ENCODE measurements at places on chromosomes 16 and 17.

- DNase-seq = no peak
These were observed 40.2 kb downstream of the ARL4D start for GRCh38 chr17:43439041-43439440.

- DNase-seq = no peak
These were observed 3.5 kb upstream of the CXCL16 start for GRCh38 chr17:4743216-4743615.

GRCh38 chr16:4639899-4640509 is 15.4 kb downstream of the MGRN1 start:
- no peak for DNase-seq

DNA sequence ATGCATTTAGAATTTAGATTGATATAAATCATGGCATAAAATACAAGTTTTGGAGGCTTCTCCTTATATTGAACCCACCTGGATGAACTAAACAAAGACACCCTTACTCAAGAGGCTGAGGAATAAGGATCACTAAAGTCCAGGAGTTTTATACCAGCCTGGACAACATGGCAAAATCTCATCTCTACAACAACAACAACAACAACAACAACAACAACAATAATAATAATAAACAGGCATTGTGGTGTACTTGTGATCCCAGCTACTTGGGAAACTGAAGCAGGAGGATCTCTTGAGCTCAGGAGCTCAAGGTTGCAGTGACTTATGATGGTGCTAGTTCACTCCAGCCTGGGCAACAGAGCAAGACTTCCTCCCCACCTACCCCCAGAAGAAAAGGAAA is 558.0 kb downstream of the TOX3 start:
- no peak for DNase-seq

DNA sequence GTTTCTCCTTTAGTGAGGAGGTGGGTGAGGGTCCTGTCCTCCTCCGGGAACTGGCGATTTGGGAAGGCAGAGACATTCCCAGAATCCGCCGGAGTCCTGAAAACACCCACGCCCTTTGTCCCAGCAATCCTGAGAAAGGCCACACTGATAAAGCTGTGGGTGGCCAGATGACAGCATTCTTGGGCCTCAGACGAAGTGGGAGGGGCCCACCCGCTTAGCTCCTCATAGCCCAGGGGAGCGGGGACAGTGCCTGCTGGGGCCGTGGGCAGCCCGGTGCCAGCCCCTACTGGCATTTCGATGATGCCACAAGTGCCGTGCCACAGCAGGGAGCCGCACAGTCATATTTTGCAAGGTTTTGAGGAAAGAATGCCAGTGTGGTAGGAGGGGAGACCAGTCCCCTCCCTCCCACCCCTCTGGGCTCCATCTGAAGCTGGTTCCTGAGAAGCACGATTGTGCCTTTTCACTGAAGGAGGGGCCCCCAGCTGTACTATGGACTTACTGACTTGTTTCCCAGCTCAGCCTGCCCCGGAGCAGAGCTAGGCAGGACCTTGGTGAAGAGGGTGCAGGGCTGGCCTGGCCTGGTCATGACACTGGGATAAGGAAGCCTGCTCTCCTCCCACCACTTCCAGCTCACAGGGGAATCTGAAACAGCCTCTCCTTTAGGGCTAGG is 20.9 kb upstream of the MPRIP start:
- no peak for DNase-seq

DNA sequence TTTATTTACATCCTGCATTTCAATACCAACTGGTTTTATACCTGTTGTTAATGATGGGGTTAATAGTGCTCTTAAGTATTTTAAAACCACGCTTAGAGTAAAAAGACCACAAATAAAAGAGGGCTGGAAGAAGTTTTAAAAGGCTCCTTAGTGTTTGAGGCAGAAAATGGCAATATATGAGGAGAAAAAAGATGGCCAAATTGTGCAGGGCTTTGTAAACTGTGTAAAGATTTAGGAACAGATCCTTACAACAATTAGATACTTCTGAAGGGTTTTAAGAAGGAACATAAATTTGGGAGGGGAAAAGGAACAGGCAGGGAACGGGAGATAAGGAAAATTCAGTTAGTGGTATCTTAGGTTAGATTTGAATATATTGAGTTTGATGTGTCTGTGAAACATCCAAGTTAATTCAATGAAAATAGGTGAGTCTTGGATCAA is 12.7 kb downstream of the CDC27 start:
- no peak for DNase-seq

Measured in stimulated activated CD8-positive, alpha-beta memory T cell treated with anti-CD3 and anti-CD28 coated beads, Interleukin-4, amount 100 ng/mL, for 48 hours (primary cell).